ENCODE measurements at places on chromosomes 2 and 18. TPM values are rescaled to one million over a fixed set of nuclear protein-coding genes. Genes with fewer than 3 reads are reported as not detected.

GRCh38 chr2:161905389-161906046, 168.5 kb downstream of the DPP4 start:
- DNase-seq: no peak

Gene COL4A4
- total RNA-seq: not detected

DNA sequence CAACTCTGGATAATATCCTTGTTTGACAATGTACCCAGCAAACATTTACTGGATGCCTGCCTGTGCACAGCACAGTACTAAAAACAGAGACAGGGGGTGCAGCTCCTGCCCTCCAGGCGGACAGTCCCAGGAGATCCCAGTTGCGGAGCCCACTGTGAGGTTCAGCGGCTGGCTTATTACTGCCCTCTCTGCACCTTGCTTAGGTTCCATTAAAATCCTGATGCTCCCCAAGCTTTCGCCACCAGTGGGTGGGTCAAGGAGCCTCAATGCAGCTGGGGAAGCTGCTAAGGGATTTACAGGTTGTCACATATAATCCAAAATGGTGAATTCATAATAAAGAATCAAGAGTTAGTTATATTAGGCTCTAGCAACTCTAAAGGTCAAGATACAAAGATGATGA, 38.3 kb downstream of the CRACDL start:
- no peak for DNase-seq

- DNase-seq: no peak
These were observed 723.3 kb downstream of the TSN start for GRCh38 chr2:122478771-122479170.

All from dermis microvascular lymphatic vessel endothelial cell (primary cell).